ENCODE measurements at places on chromosomes 12 and 14.

DNA sequence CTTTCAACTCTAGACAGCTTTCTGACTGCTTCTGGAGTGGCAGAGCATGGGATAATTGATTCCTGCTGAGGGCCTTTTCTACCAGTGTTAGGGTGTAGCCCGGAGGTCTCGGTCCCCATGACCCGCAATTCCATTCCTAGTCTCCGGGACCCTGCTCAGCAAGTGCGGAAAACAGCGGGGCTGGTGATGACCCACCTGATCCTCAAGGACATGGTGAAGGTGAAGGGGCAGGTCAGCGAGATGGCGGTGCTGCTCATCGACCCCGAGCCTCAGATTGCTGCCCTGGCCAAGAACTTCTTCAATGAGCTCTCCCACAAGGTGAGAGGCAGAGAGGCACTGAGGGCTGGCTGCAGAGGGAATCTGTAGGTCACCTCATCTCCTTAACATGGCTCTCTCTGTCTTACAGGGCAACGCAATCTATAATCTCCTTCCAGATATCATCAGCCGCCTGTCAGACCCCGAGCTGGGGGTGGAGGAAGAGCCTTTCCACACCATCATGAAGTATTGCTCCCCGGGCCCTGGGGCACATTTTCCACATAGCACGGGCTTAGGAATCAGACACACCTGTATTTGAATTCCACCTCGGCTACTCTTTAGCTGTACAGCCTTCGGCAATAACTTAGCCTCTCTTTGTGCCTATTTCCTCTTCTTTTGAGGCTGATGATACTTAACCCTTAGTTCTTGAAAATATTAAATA lies 5.6 kb upstream of the GAPDH start:
- no peak for DNase-seq

DNA sequence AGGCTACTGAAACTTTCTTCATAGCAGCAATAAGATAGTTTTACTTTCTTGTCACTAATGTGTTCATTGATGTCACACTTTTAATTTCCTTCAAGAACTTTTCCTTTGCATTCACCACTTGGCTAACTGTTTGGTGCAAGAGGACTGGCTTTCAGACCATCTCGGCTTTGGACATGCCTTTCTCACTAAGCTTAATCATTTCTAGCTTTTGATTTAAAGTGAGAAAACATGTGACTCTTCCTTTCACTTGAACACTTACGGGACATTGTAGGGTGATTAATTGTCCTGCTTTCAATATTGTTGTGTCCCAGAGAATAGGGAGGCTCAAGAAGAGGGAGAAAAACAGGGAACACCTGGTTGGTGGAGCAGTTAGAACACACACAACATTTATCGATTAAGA lies 41.9 kb downstream of the IFNG start:
- DNase-seq: no peak

- DNase-seq: no peak
These were observed 205.8 kb downstream of the SPTSSA start for GRCh38 chr14:34256223-34256622.

DNA sequence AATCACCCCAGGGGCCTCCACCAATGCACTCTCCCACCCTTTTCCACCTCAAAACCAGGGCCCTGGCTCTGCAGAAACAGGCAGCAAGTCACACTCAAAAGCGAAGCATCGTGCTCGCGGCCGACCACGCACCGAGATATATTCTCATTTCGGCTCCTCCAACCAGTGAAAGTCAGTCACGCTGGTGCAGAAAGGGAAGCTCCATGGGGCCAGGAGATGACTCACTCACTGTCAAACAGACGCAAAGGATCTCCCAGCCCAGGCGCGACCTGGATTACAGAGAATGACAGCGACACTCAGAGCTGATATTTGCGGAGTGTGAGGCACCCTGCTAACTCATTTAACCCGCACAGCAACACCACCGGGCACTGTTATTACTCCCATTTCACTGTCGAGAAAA lies 173.6 kb downstream of the CALM1 start:
- DNase-seq: no peak

- DNase-seq: no peak
These were observed 20.5 kb upstream of the SLC5A8 start for GRCh38 chr12:101230547-101230946.

GRCh38 chr12:102504280-102504679 lies 23.9 kb upstream of the IGF1 start:
- no peak for DNase-seq

DNA sequence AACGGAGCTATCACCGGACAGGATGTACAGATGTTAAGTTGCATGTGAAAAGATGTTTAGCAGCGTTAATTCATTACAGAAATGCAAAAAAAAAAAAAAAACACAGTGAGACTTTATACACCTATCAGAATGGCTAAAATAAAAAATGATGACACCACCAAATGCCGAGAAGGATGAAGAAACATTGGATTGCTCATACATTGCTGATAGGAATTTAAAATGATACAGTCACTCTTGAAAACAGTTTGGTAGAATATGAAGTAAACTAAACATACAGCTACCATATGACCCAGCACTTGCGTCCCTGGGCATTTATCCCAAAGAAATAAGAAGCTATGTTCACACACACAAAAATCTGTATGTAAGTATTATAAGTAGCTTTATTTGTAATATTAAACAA lies 574.1 kb downstream of the SLC16A7 start:
- DNase-seq: no peak

- peak; percentile 16 for DNase-seq
These were observed 6.6 kb downstream of the CARMIL3 start for GRCh38 chr14:24058260-24058950.

GRCh38 chr14:54502602-54503001 lies 7.1 kb upstream of the CGRRF1 start:
- no peak for DNase-seq

GRCh38 chr14:64114166-64114565 lies 180.0 kb downstream of the ESR2 start:
- no peak for DNase-seq

GRCh38 chr14:54585214-54585613 lies 18.3 kb downstream of the SAMD4A start:
- DNase-seq: no peak

DNA sequence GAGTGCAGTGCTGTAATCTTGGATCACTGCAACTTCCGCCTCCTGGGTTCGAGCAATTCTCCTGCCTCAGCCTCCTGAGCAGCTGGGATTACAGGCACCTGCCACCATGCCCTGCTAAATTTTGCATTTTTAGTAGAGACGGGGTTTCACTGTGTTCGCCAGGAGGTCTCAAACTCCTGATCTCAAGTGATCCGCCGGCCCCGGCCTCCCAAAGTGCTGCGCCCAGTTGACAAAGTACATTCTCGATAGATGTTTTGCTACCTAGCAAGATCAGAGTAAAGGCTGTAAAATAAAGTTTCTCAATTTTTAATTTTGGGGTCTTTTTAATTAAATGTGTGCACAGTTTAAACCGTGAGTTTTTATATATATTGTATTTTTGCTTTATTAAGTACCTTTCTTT lies 248.9 kb downstream of the CCER1 start:
- no peak for DNase-seq

GRCh38 chr14:86570371-86570770 lies 1040.4 kb downstream of the FLRT2 start:
- DNase-seq: no peak

DNA sequence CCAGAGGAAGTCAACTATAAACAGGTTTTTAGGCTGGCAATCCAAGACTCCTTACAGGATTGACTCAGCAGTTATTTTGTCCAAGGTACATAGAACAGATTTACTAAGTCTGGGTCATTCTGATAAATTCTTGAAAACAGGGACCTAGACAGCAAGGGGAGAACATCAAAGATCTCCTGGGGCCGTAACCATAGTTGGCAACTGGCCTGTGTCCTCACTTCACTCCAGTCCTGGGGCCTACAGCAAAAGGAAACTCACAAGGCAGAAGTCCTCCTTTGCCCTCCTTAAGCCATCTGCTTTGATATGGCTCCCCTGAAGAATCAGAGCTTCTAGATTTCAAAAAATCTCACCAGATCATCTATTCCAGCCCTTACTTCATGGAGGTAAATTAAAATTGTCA lies 207.2 kb upstream of the IGF1 start:
- no peak for DNase-seq

- DNase-seq: no peak
These were observed 810.5 kb upstream of the LRFN5 start for GRCh38 chr14:40796168-40796567.

DNA sequence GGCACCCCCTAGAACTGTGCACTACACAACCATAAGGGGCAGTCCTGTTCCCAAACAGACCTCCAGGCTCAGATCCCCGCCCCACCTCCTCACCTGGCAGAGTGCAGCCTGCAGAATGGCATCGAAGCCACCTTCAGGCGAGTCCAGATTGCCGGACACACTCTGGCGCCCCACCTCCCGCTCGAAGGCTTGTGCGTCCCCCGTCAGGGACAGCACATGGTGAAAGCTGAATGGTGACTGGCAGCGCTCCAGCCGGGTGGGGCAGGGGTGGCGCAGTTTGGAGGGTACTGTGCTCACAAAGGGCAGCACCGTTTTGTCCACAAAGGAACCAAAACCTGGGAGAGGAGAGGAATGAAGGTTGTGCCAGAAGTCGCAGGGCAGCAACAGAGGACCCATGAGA lies 10.6 kb downstream of the ITGB7 start:
- no peak for DNase-seq

- no peak for DNase-seq
These were observed 52.1 kb downstream of the KICS2 start for GRCh38 chr12:64170024-64170423.

DNA sequence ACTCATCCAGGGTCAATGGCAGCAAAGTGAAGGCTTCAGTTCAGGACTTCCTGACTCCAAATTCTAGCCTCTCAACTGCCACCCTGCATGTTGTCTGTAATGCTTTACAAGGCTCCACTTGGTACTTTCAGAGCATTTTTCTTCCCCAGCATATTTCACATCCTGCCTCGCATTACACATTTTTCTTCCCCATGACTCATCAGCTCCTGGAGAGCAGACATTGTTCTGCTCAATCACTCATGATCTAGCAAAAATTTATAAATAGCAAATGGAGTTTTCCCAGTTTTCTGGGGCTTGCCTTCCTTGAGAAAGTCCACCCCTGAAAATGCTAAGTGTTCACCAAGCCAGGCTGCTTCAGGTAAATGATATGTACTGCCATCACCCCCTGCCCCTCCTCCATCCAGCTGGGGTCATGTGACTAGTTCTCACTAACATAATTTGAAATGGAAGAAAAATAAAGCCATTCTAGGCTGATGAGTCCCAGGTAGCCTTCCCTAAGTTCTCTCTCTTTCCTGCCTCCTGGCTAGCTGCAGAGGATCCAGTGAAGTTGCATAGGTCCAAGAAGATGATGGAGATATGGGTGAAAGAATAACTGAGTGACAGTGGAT lies 69.4 kb downstream of the ARMH4 start:
- DNase-seq: no peak

DNA sequence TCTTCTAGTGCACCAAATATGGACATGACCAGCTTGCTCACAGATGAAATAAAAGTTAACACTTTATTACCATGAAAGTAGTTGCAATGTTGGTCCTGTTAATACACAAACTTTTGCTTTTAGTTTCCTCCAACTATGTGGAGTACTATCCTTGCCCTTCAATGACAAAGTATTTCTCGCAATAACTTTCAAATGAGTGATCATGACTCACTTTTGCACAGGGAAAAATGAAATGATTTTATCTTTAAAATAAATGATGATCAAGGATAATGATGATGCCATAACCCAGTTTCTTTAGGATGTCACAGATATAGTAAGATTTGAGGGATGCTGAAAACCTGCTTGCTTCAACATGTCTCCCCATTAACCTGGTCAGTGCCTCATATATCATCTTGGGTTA lies 254.0 kb upstream of the KITLG start:
- no peak for DNase-seq

DNA sequence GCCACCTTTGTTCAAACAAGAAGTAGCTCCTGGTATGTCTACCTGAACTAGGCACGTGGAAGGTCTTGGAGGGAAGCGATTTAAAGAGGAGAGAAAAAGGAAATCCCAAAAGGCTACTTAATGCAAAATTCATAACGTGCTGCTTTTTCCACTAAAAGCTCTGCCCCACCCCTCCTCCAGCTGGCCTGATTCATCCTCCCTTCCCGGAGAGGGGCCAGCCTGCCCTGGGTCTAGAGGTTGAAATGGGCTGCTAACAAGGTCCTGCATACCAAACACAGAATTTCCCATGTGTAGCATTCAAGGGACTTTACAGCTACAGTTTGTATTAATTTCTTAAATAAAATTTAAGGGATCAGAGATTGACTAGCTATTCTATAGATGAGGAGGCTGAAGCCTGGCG lies 83.2 kb downstream of the KNTC1 start:
- no peak for DNase-seq

DNA sequence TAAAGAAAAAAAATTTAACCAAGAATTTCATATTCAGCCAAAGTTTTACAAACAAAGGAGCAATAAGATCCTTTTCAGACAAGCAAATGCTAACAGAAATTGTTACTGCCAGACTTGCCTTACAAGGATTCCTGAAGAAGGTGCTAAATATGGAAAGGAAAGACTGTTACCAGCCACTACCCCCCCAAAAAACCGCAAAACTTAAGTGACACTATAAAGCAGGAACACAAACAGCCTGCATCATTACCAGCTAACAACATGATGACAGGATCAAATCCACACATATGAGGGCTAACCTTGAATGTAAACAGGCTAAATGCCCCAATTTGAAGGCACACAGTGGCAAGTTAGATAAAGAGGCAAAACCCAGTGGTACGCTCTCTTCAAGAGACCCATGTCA lies 55.7 kb downstream of the APOBEC1 start:
- DNase-seq: no peak

GRCh38 chr12:68043435-68043834 lies 54.2 kb downstream of the IFNG-AS1 start:
- no peak for DNase-seq

DNA sequence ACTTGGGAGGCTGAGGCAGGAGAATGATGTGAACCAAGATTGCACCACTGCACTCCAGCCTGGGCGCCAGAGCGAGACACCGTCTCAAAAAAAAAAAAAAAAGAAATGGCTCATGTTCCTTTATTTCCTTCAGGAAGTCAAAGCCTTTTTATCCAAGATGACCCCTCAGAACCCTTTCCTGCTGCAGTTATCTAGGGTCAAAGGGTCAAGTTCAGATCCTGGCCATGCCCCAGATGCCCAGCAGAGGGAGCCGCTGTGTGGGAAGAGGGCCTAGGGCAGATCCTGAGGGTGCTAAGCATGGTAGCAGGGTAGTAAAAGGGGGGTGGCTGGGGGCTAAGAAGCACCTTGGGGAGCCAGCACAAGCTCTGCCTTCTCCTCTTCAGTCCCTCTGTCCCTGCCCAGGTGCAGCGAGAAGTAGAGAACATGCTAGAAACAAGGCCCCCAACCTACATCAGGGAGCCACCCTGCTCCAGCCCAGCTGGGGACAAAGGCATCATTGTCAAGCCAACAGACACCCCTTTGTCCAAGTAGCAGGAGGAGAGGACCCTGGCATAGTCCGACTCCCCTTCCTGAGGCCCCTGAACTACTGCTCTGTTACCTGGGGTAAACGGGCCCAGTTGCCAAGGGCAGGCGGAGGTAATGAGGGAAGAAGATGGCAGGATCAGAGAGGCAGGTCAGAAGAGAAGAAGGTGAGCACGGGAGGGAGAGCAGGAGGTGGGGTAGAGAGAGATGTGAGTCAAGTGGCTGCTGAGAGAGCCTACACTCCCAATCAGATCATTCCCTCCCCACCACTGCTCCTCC lies 6.5 kb downstream of the NFE2 start:
- DNase-seq: peak; percentile 31

GRCh38 chr14:64998455-64998931 lies 11.8 kb downstream of the FNTB start:
- no peak for DNase-seq

Data from stimulated activated naive B cell treated with anti-CD40 and anti-IgM and Interleukin-4, amounts not matched to agents 10 μg/mL and 1 μg/mL and 100 μg/mL, for 72 hours (primary cell).